Hematopoietic multipotent progenitor cell treated with erythropoietin and hydrocortisone succinate and interleukin-3 and kit ligand, for 17 days (in vitro differentiated cells): ENCODE measurements at places on chromosomes 3 and 15.

DNA sequence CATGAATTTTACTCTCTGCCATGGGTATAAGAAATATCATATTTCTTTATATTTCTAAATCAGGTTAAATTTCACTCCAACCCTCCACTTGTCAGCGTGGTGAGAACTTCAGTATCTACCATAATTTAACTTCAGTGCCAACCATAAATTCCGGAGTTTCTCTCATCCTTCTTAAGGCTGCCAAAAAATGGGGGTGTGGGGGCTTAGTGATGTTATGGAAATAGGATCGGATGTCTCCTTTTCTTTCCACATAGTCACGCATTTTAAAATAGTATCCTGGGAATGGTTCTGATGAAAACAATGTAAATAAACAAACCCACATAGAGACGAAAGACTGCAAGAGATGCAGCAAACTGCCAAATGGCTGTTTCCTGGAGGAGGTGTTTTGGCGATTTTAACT, 12.9 kb upstream of the FAM3D start:
- no peak for DNase-seq

DNA sequence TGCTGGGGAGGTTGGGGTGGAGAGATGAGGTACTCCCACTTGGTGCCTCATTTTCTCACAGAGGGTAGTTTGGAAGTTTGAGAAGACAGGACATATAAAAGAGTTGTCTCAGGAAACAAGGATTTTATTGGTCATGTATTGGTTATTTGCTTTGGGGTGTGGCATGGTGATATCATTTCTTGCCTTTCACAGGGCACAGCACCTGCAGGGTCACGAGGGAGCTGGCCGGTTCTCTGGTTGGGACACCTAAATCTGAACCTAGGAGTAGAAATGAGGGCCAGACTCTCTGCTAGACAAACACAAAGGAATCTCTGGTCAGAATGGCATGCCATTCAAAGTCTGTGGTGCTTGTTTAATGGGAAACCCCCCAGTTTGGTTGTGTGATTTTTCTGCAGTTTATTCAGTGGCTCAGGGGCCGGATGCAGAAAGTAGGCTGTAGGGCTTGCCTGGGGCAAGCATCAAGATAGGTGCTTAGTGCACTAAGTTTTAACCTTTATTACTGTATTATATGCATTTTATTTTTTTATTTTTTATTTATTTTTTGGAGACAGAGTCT, 237.7 kb upstream of the EIF1B start:
- DNase-seq = no peak

DNA sequence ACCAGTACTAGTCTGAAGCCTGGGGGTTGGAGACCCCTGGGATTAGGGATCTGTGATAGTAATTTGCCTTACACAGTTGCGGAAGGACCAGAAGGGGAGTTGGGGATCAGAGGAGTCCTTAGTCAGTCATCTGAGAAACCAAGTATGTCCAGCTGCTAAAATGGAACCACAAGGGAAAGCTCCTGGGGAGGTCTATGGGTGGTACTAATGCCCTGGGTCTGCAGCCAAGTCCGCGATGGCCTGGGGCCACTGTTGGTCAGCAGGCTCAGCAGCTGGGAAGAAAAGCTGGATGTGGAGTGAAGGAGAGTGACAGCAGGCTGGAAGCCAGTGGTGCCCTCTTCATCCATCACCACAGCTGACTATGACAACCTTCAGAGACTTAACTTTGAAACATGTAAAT, 2.2 kb upstream of the ANKDD1A start:
- DNase-seq = no peak

DNA sequence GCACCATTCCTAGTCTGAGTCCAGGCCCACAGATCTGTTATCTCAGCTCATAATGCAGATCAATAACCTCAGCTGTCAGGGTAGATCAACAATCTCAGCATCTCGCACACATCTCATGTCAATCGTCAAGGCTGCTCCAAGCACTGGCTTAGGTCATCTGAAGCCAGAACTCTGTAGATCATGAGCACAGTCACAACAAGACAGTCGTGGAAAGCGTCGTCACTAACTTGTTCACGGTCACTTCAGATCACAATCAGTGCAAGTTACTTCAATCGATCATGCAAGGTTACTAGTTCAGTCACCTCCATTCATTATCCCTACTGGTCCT, 71.8 kb downstream of the RBPMS2 start:
- no peak for DNase-seq

DNA sequence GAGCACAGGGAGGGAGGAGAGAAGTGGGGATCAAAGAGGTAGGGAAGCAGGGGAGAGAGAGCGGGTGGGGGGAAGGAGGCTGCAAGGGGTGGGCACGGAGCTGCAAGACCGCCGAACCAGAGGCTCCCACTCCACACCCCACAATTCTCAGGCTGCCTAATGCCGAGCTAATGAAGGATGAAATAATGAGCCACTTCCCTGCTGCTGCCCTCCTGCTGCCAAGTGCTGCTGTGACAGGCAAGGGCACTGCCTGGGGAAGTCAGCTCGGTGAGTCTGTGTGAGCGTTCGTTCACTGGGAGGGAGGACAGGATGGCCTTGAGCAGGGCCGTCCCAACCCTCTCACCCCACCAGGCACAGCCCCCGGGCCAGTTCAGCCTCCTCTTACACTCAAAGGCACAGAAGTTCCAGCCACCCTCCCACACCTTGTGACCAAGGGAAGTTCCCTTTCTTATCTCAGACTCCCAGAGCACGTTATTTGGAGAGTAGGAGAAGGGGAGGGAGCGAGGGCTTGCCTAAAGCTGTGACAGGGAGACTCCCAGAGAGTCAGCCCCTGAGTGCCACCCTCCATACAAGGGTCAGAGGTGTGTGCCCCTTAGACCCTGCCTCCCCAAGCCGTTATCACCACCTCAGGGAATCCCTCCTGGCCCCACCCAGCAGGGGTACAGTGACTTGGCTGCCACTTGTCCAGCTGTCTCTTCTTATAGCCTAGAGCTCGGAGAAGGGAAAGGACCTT, 12.4 kb downstream of the GLYCTK start:
- DNase-seq = peak; percentile 77

- no peak for DNase-seq
Observed at GRCh38 chr15:88571852-88572259, 25.4 kb upstream of the DET1 start.

- no peak for DNase-seq
Observed at GRCh38 chr3:134808835-134809234, 13.8 kb downstream of the EPHB1 start.

DNA sequence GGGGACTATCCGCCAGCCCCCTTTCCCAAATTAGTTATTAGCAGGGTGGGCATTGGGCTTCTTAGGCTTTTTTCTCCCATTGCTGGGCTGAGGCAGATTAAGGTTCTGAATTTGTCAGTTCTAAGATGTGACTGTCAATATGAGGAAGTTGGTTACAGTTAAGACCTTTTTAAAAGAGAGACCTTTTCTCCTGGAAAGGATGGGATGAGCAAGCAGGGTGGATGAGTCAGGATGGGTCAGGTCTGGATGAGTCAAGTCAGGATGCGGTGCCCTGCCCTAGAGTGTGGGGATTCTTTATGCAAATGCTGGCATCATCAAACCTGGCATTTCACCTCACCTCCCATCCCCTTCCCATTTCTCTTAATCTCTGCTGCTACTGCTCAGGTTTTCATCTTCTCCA, 1.9 kb downstream of the AEN start:
- DNase-seq = peak; percentile 81

- no peak for DNase-seq
Observed at GRCh38 chr3:178001670-178002101, 534.5 kb upstream of the KCNMB2 start.

DNA sequence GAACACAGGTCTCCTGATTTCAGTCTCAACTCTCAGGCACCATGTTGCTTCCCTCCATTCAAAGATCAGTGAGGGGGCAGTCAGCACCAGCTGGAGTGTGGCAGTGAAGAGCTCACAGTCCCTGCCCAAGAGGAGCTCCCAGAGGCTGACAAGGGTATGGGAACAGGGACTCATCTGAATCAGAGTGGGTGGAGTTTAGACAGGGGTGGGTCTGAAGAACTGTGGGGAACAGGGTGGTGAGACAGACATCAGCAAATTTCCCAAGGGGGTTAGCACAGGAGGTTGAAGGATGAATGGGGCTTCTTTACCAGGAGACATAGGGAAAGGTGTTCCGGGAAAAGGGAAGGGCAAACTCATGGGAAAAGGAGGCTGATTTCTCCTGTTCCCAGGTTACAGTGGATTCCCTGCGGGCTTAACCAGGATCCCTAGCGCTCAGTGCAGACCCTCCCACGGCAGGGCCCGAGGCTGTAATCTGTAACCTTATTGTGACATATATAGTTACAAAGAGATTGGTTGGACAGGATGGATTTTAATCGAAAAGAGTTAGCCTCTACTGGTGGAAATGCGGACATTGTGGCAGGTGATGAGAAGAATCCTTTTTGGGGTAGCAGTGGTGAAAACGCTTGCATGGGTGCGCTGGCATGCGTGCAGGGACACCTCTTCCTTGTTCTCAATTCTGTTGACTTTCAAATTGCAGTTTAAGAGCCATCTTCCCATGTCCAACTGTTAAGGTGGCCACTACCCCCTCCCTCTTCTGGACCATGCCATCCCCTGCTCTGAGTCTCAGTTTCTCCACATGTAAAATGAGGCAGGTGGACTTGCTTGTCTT, 160.3 kb downstream of the SMAD6 start:
- DNase-seq = no peak

DNA sequence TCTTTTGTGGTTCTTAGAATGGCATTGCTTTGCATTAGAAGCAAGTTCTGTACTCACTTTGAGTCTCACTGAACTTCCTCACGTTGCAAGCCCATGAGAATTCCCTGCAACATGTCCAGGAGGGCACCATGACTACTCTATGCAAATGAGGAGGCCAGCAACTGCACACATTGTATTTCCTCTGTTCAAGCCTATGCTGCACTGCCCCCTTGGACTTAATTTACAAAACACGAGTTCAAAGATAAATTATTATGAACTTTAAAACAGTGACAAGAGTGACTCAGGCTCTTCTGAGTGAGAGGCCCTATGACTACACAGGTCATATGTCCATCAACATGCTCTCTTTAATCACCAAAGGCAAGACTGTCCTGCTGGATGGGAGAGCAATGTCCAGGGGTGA, 484.2 kb upstream of the ATP11B start:
- no peak for DNase-seq

DNA sequence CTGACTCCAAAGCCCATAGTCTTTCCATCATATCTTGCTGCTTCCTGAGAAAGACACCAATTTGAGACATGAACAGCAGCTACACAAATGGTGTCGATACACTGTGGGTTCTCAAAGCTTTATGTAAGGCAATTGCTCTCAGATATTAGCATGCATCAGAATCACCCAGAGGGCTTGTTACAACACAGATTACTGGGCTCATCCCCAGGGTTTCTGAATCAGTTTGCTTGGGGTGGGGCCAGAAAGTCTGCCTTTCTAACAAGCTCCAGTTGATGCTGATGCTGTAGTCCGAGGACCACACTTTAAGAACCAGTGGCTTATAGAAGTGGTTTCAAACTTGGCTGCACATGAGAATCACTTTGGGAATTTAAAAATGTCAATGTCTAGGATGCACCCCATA, 86.5 kb downstream of the SEMA6D start:
- no peak for DNase-seq

- DNase-seq = no peak
Observed at GRCh38 chr3:30161375-30161774, 445.0 kb upstream of the TGFBR2 start.

GRCh38 chr15:75149867-75150709, 51.6 kb upstream of the C15orf39 start:
- no peak for DNase-seq

DNA sequence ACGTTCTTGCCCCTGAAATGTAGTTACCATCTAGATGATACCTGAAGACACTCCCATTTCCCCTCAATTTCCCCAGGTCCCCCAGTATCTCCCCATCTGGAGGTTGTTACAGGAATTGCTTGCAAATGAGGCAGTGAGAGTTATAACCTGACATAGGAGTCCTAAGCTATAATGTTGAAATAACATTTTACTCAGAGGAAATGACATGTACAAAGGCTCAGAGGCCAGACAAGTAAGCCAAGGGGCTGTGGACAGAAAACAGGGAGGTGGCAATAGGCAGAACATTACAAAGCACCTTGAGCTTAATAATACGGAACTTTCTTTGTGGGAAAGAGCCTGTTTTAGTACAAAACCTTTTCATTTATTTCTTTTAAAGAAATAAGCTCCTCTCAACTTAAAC, 171.9 kb downstream of the FRMD5 start:
- DNase-seq = no peak

DNA sequence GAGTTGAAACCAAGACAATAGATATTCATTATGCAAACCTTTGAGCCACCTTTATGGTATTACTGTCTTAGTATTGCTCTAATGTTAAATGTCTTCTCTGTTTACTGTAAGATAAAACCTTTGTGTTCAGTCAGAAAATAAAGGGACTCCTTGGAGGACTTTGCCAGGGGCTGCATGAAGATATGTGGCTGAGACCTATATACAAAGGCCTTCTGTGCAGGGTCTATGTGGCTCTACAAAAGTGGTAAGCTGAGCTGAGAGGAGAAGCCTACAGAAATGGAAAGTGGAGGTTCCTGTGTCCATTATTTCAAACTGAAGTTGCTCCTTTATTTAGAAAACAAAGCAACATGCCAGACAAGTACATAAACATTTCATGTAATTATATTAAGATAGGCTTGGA, 131.5 kb downstream of the FNDC3B start:
- no peak for DNase-seq

DNA sequence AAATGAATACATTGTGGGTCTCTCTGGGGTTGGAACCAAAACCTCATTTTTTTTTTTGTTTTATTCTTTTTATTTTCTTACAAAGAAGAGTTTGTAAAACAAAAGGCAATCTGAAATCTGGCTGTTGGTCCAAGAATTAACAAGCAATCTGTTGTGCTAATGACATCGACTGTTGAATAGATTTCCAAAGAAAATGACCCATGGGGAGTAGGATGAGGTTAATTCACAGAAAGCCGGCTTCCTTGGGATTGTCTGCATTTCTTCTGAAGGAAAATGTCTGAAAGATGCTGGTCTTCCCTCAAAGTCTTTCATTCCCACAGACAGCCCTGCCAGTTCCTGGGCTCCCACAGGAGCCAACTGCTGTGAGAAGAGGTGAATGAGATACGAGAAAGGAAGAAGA, 92.9 kb downstream of the LRRC3B start:
- DNase-seq = no peak

DNA sequence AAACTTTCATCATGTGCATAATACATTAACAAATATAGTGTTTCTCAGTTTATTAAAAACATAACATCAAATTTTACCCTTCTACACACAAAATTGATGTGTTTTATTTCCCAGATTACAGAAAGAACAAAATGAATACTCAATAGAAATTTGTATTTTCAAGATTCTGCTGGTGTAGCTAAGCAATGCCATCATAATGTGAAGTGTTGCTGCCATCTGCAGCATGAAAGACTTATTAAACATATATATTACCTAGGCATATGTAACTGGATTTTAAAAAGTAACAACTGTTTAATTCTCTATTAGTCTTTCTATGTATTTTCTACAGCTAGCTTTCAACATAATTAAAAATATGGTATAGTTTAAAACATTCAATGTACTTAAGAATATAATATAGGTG, 27.5 kb downstream of the PLSCR5 start:
- peak; percentile 44 for DNase-seq
